Activated naive CD4-positive, alpha-beta T cell treated with anti-CD3 and anti-CD28 coated beads for 36 hours (primary cell): ENCODE measurements at places on chromosomes 13 and 19. TPM values are rescaled to one million over a fixed set of nuclear protein-coding genes. Genes with fewer than 3 reads are reported as not detected.

DNA sequence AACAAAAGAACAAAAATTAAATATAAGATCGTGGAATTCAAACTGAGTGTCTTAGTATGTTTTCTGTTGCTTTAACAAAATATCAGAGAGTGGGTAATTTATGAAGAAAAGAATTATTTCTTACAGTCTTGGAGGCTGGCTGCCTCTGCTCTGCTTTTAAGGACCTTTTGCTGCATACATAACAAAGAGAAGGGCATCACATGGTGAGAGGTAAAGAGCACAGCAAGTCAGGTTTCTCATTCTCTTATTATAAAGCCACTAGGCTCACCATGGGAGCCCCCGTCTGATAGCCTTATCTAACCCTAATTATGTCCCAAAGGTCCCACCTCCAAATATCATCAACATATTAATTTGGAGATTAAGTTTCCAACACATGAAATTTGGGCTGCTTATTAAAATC is 231.3 kb downstream of the SLITRK6 start:
- DNase-seq: no peak

DNA sequence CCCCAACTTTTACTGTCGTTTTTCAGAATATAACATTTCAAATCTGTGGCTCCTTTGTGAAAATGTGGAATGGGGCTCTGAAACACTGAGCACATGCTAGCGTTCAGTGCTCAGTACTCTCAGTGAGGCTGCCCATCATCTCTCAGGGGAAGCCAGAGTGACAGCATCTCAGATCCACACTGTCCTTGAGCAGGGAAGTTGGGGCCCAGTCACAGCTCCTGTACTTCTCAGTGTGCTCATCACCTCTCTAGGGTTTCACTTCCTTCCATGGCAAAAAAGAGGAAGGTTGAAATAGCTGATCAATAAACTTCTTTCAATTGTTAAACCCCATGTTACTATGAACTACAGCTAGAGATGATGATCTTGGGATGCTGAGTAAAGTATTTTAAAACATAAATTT is 565.9 kb upstream of the SPRY2 start:
- DNase-seq: no peak

GRCh38 chr19:8592231-8593009 is 15.2 kb upstream of the MYO1F start:
- DNase-seq: peak; percentile 98

DNA sequence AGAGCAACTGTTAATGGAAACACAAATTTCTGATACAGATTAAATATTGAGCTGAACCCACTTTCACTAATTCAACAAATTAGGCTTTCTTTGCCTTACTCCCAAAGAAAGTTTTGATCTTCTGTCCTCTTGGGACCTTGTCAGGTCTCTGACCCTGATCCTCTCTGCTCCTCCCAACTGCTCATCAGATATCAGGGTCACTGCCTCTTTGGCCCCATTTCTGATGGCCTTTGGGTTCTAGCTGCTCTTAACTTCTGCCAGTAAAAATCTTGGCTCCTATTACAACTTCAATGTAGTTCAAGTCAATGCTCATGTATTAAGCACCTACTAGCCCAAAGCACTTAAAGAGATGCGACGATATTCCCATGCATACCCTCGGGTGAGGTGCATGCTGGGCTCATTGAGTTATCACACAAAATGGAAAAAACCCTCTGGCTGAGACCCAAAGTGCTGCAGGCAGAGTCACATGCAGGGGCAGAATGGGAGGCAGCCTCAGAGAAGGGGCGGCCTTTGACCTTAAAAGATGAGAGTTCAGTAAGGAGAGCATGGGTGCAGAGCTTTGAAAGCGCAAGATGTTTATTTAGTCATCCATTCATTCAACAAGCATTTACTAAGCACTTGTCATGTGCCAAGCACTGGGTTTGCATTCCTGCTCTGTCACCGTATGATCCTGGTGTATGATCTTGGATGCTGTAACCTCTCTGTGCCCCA is 183.4 kb downstream of the USP12 start:
- DNase-seq: no peak

VMAC gene
- 1.5 TPM for total RNA-seq

GRK1 gene
- not detected for total RNA-seq
